ENCODE measurements at places on chromosomes 12 and 14.

- DNase-seq: no peak
These were observed 172.4 kb downstream of the EMP1 start for GRCh38 chr12:13368971-13369370.

DNA sequence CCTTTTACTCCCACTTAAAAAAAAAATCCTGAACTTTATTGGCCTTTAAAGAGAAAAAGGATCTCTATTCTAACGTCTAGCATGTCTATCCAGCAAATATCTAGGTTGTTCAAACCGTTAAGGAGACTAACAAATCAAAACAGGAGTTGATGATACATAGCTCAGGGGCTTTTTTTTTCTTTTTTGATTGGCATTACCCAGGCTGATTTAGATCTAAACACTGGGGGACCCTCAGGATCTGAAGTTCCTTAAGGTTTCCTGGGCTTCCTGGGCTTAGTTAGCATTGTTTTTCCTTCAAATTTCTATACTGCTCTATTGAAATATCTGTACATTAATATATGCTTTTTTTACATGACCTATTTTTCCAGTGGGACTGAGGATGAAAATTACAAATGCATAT lies 42.3 kb downstream of the EFCAB11 start:
- DNase-seq: no peak

DNA sequence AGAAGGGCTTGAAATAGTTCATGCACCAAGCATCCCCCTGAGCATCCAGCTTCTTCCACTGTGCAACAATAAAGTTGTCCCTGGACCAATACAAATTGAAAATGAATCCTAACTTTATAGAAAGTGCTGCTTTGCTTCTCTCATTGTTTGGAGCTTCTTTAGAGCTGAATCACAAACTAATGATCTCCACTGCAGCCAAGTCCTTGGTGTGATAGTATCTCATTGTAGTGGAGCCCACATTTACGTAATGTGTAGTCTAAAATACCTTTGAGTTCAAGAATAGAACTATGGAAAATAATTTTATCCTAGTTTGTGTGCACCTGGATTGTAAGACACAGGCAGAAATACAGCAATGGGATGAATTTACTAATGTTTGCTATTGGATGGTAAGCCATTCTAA lies 319.9 kb downstream of the EGLN3 start:
- no peak for DNase-seq

- DNase-seq: no peak
These were observed 14.2 kb upstream of the PLXNC1 start for GRCh38 chr12:94133964-94134795.

- no peak for DNase-seq
These were observed 28.4 kb downstream of the SLC6A12 start for GRCh38 chr12:185576-185955.

DNA sequence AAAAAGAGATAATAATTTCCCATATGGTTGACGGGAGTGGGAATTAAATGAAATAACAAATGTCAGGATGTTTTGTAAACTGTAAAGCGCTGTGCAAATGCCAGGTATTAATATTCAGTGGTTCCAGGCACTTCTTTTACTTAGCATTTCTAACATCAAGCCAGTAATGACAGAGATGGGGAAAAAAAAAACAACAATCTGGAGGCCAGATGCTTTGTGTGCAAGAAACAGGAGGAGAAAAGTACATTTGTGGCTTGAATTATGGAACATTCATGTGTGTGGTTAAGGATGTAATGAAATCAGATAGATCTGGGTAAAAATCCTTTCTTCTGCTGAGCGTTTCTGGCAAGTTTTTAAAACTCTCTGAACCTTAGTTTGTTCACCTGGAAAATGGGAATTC lies 509.6 kb downstream of the FUT8 start:
- no peak for DNase-seq

DNA sequence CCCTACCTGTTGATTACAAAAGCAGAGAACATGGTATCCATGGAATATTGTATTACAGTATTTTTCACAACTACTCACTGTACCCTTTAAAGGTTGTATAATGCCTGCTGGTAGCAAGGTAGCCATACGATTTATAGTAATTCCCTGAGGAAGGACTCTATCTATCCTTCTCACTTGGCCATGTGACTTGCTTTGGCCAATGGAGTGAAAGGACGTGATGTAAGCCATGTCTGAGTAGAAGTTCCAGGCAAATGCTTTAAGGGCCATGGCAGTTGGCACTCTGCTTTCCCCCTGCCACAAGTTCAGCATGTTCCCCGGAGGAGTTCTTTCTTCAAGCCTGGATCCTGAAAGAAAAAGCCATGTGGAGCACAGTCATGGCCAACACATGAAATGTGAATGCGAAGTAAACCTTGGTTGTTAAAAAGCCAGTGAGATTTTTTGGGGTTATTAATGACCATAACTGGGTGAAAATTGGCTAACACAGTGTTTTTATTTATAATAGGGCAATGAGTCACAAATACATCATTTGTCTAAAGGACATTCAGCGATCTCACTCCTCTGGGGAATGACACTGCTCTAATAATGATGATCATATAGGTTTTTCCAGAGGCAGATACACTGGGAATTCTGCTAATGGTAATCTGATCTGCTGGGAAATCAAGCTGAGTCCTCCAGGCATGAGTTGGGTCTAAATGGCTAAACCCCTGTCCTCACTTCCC lies 67.4 kb upstream of the SLC38A2 start:
- no peak for DNase-seq

DNA sequence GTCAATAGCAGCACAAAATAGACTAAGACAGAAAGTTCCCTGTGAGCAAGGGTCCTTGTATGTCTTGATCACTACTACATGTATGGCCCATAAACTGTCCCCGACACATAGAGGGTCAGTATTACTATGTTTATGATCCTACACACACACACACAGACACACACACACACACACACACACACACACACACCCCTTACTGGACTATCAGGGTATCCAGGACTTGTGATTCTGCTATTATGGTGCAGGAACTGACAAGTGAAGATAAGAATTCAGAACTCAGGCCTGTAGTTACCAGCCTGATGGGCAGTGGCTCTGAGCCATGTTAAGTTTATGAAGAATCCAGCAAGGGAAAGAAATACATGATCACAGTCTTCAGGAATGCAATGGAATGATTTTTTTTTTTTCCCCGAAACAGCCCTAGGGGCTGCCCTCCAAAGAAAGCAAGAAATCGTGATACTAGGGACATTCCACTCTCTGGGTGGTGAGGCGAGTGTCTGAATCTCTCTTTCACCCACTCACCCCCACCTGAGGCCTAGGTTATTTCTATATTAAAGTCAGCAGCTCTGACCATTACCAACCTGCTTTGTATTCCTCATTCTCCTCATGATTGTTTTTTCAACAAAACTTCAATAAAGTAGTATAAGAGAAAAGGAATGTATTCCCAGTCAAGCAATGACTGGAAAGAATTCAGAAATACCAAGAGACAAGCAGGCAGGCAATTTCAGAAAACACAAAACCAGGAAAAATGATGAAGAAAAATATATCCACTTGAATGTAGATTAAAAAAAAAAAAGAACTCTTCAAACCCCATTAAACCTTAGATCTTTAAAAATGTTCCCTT lies 105.8 kb downstream of the AVPR1A start:
- no peak for DNase-seq

DNA sequence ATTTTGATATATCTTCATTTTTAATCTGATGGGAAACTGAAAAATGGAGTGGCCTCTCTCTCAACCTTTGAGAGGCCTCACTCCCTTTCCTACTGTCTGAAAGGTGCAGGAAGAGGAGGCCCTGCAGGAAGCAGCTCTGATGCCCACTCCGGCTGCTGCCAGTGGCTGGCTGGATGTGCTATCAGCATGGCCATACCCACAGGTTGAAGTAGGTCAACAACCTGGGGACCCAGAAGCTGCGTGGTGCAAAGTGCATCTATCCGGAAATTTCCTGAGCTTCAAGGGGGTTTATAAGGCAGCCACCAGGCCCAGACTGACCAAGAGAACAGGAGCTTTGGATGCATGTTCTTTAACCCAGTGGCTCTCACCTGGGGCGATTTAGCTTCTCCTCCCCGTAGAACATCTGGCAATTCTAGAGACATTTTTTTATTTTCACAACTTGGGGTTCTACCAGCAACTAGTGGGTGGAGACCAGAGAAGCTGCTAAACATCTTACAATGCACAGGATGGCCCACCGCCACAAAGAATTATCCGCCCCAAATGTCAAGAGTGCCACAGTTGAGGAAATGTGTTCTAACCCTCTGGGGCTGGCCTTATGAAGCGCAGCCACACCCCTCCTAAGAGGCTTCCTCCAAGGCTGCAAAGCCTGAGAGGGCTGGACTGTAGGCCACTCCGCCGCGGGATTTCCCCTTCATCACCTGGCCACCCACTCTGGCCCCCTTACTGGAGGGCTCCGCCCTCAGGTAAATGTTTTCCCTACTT lies 8.2 kb upstream of the BATF start:
- peak; percentile 25 for DNase-seq

DNA sequence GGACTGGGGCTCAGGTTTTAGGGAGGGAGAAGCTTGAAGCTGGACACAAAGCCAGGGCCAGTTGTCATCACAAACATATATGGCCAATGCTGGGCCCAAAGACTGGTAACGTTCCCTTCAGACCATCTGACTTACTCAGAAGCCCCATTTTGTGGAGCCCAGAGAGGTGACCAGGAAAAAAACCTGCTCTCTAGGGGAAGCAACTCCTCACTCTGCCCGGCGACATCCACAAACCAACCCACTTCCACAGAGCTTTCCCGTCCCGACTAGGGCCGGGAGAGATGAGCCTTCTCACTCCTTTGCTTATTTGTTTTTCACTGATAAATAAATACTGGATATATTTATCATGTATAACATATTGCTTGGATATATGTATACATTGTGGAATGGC lies 180.9 kb upstream of the RTL1 start:
- DNase-seq: no peak

Measured in activated CD8-positive, alpha-beta memory T cell treated with anti-CD3 and anti-CD28 coated beads, Interleukin-2, amount 50 U/mL, for 4 hours (primary cell).